Stimulated activated CD4-positive, alpha-beta T cell treated with anti-CD3 and anti-CD28 coated beads, Interleukin-15, amount 100 ng/mL, for 24 hours (primary cell): ENCODE measurements at places on chromosomes 11 and 22.
A peak's percentile ranks its signal among the peaks of the same experiment; 100 is the strongest.

GRCh38 chr11:35088676-35089075 is 50.3 kb upstream of the CD44 start:
- DNase-seq: no peak

DNA sequence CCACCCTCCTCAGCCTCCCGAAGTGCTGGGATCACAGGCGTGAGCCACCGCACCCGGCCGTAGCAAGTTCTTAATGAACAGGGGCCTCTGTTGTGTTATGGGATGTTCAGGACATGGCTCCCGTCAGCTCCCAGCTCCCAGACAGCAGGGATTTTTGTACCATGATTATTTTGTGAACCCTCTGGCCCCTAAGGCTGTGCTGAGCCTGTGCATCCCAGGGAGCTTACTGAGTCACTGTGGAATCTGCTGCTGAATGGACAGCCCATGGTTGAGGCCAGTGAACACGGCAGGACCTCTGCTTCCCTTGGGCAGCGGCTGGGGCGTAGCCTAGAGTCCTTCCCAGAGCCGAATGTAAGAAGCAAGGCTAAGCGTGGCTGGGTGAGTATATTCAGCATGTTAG is 245.2 kb downstream of the NTM start:
- DNase-seq: no peak

DNA sequence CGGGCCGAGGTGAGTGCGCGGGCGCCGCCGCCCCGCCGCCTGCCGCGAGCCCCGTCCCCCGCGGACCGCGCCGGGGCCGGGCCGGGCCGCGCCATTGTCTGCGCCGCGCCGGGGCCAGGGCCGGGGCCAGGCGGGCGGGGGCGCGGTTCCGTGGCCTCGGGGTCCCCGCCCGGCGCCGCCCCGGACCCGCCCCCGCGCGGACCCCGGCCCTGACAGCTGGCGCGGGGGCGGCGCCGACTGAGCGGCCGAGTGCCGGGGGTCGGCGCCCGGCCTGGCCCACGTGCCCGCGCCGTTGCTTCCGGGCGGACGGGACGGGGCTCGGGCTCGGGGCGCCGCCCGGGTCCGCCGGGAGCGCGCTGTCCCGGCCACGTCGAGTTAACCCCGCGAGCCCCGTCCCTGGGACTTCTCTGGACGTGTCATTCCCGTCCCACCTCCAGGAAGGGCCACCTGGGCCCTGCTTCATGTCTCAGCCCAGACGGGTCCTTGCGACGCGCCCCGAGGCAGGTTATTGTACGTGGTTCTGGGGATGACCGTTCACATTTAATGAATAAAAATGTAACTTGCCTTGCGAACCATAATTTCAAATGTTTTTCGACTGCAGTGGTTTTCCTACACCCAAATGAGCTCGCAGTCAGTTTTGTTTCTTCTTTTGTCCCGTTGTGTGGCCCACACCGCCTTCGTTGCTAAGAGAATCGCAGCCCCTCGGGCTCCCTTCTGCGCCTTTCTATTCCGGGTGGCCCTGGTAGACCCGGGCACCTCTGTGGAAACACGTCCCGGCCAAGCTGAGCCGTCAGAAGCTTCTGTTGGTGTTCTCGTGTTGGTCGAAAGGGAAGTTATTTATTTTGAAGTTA is 562 bp downstream of the ZBED4 start:
- peak; percentile 44 for DNase-seq

DNA sequence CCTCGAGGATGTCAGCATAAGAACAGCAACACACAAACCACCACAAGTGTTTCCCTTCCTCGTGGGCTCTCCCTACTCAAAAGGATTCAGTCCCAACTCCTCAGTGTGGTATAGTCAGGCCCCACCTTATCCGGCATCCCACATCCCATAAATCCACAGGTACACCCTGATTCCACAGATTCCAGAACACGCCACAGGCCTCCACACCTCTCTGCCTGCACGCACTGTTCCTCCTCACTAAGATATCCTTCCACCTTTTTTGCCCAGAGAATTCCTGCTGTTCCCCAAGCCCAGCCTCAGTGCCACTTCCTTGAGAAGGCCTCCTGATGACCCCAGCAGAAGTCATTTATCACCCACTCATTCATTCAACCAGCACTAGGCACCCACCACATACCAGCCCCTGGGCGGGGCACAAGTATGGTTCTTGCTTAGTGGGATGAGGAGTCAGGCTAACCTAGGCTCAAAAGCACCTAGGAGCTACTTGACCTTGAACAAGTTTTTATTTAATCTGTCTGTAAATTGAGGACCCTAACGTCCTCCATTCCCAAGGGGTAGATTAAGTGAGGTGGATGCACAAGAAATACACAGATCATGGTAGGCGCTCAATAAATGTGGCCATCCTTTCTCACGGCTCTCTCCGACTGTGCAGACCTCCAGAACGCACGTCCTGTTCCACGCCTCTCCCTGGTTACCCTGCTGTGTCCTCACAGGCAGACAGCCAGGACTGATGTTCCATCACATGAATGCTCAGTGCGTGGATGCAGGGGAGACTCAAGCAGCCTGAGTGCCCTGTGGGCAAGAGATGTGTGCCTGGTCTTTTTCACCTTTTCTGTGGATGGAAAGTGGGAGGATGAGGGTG is 2.1 kb upstream of the KCNJ4 start:
- DNase-seq: no peak

DNA sequence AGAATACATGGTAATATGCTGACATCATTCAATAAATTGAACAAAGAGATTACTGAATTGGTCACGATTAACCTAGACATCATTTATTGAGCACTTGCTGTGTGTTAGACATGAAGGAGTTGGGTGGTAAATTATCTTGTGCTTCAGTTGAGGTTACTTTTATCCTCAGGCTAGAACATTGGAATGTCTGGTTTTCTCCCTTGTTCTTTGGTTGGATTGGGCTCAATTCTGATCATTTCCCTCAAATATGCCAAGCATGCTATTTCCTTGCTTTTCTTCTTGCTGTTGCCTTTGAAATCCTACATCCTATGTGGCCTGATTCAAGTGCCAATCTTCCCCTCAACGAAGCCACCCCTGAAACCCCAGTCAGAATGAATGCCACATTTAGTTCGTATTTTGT is 65.8 kb downstream of the DEUP1 start:
- no peak for DNase-seq

DNA sequence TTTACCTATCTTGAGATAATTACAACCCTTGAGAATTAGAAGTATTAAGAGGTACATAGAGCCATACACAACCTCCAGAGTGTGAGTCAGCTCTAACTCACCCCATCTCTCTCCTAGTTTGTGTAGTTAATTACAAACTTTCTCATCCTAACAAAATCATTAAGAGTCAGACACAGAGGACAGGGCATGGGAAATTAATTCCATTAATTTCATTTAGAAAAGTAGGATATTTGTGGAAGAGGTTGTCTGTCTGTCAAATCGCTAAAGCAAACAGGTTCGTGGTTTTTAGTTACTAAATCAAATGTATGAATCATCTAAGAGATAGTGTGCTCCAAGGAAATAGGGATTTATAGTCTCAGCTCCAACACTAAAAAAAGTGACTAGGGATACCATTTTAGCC is 1261.4 kb upstream of the TENM4 start:
- no peak for DNase-seq

- DNase-seq: peak; percentile 78
These were observed 192.6 kb downstream of the CASP12 start for GRCh38 chr11:104705490-104706190.

DNA sequence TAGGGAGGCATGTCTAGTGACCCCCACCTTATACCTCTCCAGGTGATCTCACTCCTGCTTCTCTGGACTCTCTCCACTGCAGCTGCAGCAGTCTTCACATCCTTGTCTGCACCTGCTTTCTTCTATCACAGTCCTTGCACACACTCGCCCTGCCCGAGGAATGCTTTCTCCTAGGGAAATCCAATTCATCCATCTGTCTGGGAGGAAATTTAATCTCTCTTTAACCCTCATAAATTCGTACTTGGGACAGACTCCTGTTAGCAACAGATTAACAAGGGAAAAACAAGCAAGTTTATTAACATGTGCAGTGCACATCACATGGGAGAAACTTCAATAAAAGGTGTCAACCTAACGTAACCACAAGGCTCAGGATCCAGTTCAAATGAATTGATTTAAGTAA is 11.3 kb upstream of the RCN1 start:
- no peak for DNase-seq

DNA sequence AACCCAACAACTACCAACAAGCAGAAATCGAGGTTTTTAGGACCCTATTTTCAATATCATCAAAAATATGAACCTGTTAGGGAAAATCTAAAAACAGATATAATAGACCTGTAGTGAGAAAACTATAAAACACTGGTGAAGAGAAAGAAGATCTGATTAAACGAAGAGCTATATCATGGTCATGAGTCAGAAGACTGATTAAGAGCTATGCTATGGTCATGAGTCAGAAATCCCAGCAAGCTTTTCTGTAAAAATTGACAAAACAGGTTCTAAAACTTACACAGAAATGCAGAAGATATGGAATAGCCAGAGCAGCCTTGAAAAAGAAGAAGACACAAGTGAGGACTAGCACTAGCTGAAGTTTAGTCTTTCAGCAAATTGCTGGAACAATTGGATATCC is 345.0 kb downstream of the TBC1D22A start:
- DNase-seq: no peak

DNA sequence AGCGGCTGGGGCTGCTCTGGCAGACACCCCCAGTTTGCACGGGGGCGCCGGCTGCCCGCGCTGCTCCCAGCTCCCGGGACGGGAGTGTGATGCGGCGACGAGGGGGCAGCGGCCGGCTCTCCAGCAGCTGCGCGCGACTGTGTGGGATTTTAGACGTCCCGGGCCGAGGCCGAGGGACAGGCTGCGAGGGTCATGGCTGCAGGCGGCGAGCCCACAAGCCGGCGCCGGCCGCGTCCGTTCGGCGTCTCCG is 159 bp downstream of the FZD4 start:
- DNase-seq: no peak

DNA sequence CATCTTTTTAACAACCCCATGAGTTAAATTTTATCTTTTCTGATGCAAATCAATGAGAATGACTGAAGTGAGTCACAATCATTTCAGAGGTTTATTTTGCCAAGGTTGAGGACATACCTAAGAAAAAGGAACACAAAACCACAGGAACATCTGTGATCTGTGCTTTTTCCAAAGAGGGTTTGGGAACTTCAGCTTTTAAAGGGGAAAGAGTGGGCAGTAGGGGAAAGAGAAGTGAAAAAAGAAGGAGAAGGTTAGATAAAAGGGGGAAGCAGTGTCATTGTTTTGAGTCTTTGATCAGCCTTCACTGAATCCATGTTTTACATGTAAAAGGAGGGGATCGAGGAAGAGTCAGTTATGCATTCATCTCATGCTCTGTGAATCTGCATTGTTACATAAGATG is 45.3 kb upstream of the SPON1 start:
- DNase-seq: no peak

GRCh38 chr11:27367881-27368280 is 4.9 kb upstream of the CCDC34 start:
- DNase-seq: no peak

DNA sequence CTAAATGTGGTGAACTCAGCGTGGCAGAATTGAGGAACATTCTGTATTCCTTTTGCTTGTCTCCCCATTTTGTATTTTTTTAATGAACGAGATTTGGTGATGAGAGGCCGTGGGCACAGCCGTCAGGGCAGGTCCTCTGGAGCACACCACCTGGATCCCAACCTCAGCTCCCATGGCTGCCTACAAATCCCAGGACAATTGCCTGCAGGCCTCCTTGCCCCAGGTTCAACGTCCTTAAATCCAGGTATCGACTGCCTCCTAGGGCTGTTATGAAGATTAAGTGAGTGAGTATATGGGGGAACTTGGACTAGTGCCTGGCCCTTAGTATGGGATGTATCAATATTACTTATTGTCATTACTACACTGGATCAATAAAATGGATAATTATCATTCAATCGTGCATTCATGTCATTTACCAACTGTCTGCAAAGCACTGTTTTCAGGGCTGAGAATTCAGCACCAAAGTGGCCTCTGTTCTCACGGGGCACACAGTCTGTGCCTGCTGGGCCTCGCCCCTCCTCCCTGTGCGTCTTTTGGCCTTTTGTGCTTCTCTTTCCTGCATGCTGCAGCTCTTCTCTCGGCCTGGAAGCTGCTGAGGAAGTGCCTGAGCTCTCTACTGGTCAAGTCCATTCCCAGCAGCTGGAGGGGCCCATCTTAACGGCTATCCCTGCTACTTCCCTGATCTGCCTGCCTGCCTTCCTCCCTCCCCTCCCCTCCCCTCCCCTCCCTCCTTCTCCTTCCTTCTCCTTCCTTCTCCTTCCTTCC is 1343.7 kb downstream of the BRD1 start:
- no peak for DNase-seq

DNA sequence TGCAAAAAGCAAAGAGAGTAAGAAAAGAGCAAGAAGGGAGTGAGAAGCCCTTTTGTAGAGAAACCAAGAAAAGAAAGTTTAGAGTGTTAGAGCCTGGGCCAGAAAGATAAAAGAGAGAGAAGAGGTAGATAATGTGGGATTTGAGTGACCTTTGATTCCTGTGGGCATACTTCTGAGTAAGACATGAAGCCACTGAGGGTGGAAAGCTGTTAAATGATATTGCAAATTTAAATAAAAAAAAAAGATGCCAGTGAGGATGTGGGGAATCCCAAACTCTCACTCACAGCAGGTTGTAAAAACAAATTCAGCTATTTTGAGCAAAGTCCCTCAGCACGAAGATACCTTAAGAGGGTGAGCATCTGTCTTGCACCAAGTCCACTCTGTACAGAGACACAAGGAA is 59.4 kb upstream of the TOP3B start:
- DNase-seq: no peak

- no peak for DNase-seq
These were observed 651 bp upstream of the CARD16 start for GRCh38 chr11:105045676-105046296.

- DNase-seq: no peak
These were observed 539 bp downstream of the SDHD start for GRCh38 chr11:112087212-112087611.

- no peak for DNase-seq
These were observed 6.5 kb upstream of the NPAS4 start for GRCh38 chr11:66414120-66414934.

DNA sequence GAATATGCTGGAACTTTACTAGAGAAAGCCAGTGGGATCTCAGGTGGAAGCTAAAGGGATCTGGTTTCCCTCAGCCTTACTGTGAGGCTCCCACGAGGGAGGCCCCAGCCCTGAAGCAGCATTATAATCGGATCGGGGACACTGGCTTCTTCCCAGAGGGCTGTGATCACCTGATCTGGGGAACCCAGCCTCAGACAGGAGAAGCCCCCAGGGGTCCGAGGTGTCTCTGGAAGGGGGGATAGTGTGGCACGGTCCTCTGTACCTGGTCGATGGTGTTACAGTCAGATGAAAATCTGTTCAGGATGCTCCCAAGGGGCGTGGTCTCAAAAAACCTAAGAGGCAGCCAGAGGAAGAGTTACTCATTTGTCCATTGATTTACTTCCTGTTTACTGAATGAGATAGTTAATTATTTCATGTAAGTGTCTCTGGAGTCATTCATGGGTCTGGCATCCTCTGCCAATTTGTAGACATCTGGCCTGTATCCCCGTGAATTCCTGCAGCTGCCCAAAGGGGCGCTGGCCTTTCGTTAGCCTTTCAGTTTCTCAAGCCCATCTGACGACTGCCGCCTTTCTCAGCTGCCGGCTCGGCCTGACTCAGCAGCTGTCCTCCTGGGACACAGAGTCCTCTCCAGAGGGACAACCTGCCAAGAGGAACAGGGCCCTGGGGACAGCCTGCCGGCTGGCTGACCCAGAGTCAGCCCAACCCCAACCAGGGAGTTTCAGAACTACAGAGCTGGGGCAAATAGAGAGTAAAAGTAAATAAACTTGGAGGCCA is 17.0 kb upstream of the KCNJ11 start:
- DNase-seq: no peak
